ENCODE measurements at places on chromosomes 12 and 14. TPM values are rescaled to one million over a fixed set of nuclear protein-coding genes. Genes with fewer than 3 reads are reported as not detected.
A peak's percentile ranks its signal among the peaks of the same experiment; 100 is the strongest.

DNA sequence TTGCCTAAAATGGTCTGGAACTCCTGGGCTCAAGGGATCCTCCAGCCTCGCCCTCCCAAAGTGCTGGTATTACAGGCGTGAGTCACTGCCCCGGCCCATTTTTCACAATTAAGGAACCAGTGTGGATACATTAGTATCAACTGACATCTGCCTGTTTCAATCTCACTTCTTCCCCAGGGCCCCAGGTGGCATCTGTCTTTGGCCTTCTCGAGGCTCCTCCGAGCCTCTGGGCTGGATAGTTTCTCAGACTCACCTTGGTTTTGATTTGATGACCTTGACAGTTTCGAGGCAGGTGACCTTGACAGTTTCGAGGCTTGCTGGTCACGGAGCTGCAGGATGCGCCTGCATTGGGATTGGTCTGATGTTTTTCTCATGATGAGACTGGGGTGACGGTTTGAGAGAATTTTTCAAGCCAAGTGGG lies 41.0 kb upstream of the NCOR2 start:
- H3K4me1 ChIP-seq, result peaks cover 22% of the 10 kb centered on the region
- no peak overlapping the region for H3K4me3 ChIP-seq
- H3K27ac ChIP-seq, result no peak overlapping the region
- no peak for DNase-seq

DNA sequence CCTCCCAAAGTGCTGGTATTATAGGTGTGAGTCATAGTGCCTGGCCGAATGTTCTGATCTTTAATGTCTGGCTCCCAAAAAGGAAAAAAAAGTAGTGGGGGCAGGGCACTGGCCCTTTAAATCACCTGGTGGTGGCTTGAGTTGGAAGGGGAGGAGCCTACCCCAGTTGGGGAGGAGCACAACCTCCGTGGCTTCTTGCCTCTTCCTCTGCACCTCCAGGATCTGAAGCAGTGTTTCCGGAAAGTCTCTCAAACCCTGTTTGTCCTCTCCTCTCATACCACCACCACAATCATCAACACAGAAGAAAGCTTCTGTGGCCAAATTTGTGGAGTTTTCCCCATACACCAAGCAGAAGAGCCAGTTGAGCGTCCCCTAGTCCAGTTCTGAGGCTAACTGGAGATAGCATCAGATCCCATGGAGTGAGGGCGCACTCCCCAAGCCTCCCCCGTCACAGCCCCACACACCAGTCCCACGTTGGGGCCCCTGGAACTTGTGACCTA lies 24.3 kb upstream of the RCOR1 start:
- peaks cover 6% of the 10 kb centered on the region for H3K27me3 ChIP-seq
- peak; percentile 66 for DNase-seq
- peaks cover 26% of the 10 kb centered on the region for H3K4me1 ChIP-seq
- peak overlapping the region; percentile 91 for H3K27ac ChIP-seq
- H3K36me3 ChIP-seq, result peaks cover 8% of the 10 kb centered on the region
- H3K4me3 ChIP-seq, result peak overlapping the region; percentile 39

- no peaks in the 10 kb centered on the region for H3K27me3 ChIP-seq
- peaks cover 28% of the 10 kb centered on the region for H3K36me3 ChIP-seq
- no peak for DNase-seq
Measured at GRCh38 chr14:105742531-105742848, 216.1 kb downstream of the TMEM121 start.

DNA sequence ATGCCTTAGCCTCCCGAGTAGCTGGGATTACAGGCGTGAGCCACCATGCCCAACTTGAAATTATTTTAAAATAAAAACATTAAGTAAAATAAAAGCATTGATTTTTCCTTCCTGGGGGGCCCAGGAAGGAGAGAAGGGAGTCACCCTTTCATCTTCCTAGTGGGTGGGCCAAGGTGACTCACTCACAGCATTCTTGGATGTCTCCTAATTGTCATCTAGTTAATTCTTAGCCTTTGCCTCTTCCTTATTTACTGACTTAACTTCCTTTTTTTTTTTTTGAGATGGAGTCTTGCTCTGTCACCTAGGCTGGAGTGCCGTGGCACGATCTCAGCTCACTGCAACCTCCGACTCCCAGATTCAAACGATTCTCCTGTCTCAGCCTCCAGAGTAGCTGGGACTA lies 29.2 kb downstream of the TMEM120B start:
- H3K4me3 ChIP-seq, result no peak overlapping the region
- H3K27me3 ChIP-seq, result no peaks in the 10 kb centered on the region
- H3K27ac ChIP-seq, result peak overlapping the region; percentile 95
- peaks cover 2% of the 10 kb centered on the region for H3K4me1 ChIP-seq
- DNase-seq, result no peak
- H3K36me3 ChIP-seq, result peaks cover 11% of the 10 kb centered on the region

GRCh38 chr14:105859717-105860614 lies 333.6 kb downstream of the TMEM121 start:
- H3K27me3 ChIP-seq, result peaks cover 5% of the 10 kb centered on the region
- H3K27ac ChIP-seq, result no peak overlapping the region
- no peak overlapping the region for H3K4me3 ChIP-seq
- peaks cover 49% of the 10 kb centered on the region for H3K36me3 ChIP-seq
- DNase-seq, result no peak

- no peak for DNase-seq
- H3K36me3 ChIP-seq, result peaks cover 73% of the 10 kb centered on the region
- H3K27me3 ChIP-seq, result peaks cover 3% of the 10 kb centered on the region
- H3K27ac ChIP-seq, result no peak overlapping the region
- H3K4me3 ChIP-seq, result no peak overlapping the region
Measured at GRCh38 chr12:34190054-34190453, 167.8 kb downstream of the ALG10 start.

DNA sequence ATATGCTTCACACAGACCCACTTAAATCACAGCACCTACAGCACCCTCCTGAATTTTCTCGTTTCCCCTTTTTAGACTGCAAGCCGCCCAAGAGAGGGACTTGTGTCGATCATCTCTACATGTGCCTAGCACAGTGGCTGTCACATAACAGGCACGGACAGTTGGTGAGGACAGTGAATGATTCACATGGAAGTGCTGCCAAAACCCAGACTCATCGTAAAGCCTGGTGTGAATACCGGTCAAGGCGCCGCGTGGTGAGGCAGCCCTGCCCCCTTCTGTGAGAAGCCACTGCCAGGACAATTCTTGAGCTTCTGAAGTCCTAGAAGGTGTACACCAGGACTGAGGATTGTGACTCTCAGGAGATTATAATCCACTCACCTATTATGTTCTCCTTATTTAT lies 44.3 kb downstream of the ATG2B start:
- DNase-seq, result no peak
- peak overlapping the region; percentile 3 for H3K27ac ChIP-seq
- H3K4me1 ChIP-seq, result no peaks in the 10 kb centered on the region
- no peaks in the 10 kb centered on the region for H3K27me3 ChIP-seq
- H3K4me3 ChIP-seq, result no peak overlapping the region

DNA sequence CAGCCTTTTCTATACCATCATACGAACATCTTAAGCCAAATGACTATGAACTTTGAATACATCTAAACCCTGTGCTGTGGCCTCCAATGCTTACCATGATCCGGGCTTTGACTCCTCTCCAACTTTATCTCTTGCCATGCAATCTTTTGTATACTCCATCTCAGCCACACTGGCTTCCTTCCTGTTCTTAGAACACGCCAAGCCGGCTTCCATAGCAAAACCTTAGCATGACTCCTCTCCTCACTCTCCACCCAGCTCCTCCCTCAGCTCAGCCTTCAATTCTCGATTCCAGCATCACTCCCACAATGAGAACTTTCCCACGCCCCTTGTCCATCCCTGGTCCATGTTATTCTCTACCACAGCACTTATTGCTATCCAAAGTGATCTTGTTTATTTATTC lies 228.3 kb downstream of the NTF3 start:
- no peaks in the 10 kb centered on the region for H3K36me3 ChIP-seq
- DNase-seq, result no peak
- H3K4me3 ChIP-seq, result no peak overlapping the region
- H3K27me3 ChIP-seq, result no peaks in the 10 kb centered on the region

DNA sequence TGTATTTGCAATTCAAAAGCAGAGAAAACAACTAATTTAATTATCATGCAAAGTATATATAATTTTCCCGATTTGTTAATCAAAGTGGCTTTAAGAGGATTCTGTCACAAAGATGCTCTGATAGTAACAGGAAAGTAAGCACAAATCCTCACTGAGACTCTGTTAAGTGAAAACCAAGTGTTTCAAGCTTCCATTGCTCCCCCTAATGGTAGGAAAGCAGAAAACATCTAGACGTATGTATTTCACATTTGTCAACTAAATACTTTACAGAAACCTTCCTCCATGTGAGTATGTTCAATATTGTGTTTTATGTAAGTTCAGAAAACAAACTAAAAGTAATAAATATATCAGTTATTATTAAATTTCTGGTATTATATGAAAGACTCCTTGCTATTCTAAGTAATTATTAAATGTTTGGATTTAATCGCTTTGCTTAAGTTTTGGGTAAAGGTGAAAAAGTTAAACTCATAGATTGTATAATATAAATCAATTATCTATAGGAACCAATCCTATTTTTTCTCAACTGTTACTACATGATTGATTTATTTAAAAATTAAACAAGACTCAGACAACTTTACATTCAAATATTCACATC lies 1.5 kb upstream of the NTS start:
- no peaks in the 10 kb centered on the region for H3K27me3 ChIP-seq
- H3K4me3 ChIP-seq, result no peak overlapping the region
- H3K4me1 ChIP-seq, result peaks cover 35% of the 10 kb centered on the region
- H3K27ac ChIP-seq, result no peak overlapping the region

DNA sequence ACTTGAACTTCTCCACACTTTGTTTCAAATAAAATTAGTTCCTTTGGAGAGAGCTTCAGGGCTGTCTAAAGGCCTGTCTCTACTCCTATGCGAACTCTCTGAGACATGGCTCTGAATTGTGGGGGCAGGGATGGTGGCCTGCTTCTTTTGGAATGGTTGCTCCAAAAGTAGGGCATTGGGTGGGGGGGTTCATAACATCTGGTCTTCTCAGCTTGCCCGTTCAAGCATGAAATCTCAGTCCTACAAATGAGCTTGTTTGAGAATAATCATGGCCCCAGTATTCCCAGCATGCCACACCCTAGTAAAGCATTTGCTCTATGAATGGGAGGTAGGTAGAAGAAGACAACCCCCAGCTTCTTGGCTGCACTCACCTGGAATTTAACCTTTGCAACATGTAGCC lies 6.7 kb downstream of the GPR135 start:
- H3K27ac ChIP-seq, result no peak overlapping the region
- H3K36me3 ChIP-seq, result peaks cover 19% of the 10 kb centered on the region
- peaks cover 9% of the 10 kb centered on the region for H3K27me3 ChIP-seq
- no peak overlapping the region for H3K4me3 ChIP-seq
- no peak for DNase-seq

- no peaks in the 10 kb centered on the region for H3K27me3 ChIP-seq
- no peak for DNase-seq
- H3K4me3 ChIP-seq, result no peak overlapping the region
Measured at GRCh38 chr12:105993766-105994555, 144.8 kb downstream of the NUAK1 start.

DNA sequence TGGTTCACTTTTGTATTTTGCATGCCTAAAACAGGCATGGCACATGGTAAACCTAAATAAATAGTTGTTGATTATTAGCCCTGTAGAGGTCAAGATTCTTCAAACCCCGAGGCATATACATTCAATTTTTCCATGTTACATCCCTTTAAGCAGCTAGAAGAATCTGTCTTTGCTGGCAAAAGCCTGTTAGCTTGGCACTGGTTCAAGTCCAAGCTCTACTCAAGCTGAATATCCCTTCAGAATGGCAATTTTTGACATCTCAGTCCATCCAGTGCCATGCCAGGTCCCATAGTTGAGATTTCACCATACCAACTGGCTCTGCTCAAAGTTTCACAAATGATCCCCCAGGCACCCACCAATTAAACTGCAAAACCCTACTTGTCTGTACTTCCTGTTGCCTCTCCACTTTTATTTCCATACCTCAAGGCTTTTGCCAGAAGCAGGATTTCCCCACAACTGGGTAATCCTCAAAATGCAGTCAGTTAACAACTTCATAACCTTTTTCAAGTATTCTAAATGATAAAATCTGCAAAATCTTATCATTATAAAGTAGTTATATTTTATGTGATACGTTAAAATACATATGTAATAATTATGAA lies 9.0 kb upstream of the DCN start:
- peaks cover 4% of the 10 kb centered on the region for H3K36me3 ChIP-seq
- no peak overlapping the region for H3K27ac ChIP-seq
- no peak overlapping the region for H3K4me3 ChIP-seq
- no peak for DNase-seq

DNA sequence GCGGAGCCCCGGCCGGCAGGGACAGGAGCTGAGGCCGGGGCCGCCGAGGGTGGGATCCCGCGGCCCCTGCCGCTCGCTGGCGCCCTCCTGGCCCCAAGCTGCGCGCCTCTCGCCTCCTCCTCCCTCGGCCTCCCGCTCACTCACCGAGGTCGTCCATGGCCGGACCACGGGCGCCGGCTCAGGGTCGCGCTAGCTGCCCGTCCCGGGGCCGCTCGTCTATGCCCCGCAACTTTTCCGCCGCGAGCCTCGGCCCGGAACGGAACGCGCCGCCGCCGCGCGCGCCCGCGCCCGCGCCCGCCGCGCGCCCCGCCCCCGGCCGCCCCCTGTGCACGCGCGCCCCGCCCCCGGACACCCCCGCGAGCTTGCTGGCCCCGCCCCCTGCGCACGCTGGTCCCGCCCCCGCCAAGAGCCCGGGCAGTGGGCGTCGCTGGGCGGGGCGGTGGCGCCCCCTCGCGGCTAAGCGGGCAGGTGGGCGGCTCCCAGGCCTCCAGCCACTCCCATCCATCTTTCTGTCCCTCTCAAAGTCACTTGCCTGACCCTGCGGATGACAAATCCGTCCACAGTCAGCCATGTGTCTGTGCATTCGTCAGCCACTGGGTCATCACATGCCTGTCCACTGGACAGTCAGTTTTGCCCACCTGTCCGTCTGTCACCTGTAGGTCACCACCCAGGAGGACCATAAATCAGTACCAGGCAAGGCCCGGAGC lies at the start of gene PXN:
Gene PXN, minus strand, starts transcription at position 258 of the 707 bp plus-strand sequence. Its CDS starts 101 bp downstream, at position 157.
- H3K27me3 ChIP-seq, result no peaks in the 10 kb centered on the region
- peak within 1 kb of the TSS; percentile 83 for H3K4me3 ChIP-seq
- H3K36me3 ChIP-seq, result no peaks in the 10 kb centered on the region
- DNase-seq, result peak; percentile 88
- peaks cover 49% of the 10 kb centered on the region for H3K4me1 ChIP-seq
- peak within 1 kb of the TSS; percentile 85 for H3K27ac ChIP-seq

DNA sequence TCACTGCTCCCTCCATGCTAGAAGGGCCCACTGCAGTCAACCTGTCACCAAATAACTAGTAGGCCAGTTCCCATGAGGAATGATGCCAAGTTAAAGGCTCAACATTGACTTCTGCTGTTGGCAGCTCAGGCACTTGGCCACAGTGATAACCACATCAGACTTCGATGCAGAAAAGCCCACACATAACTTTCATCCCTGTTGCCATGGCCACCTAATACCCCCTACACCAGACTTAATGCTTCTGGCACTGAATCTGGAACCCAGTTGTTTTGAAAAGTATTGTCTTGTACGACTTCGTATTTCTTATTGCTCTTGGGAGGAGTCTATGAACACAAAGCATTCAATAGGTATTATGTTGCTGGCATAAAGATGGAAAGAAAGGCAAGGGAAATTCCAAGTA lies 44.3 kb upstream of the HELB start:
- H3K4me1 ChIP-seq, result peaks cover 12% of the 10 kb centered on the region
- H3K4me3 ChIP-seq, result no peak overlapping the region
- no peaks in the 10 kb centered on the region for H3K36me3 ChIP-seq
- no peak overlapping the region for H3K27ac ChIP-seq

Gene CD163L1
- total RNA-seq, result 0.32 TPM

Gene TMEM121
- total RNA-seq, result 0.81 TPM

Gene PTPN11
- 112 TPM for total RNA-seq

Gene ATP5MC2
- 517 TPM for total RNA-seq

Measured in WTC11 (cell line).